Iris pigment epithelial cell (primary cell): ENCODE measurements at places on chromosomes 11 and 22.

DNA sequence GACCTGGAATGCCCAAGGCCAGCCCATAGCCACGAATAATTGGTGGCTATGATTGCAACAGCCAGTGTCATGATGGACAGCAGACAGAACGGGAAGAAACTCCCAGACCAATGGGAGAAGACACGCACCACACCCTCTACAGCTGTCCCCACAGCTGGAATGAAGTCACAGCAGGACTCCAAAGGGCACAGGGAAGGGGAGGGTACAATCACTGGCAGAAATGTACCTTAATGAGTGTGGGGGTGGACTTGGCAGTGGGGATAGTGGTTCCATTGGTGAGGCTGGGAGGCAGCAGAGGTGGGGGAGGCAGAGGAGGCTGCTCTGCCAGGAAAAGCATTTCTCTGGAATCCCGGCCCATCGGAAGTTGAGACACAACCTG lies 52.9 kb downstream of the SGSM3 start:
- DNase-seq = no peak

GRCh38 chr11:11359611-11360010 lies 6.6 kb upstream of the CSNK2A3 start:
- no peak for DNase-seq

- DNase-seq = no peak
Observed at GRCh38 chr22:49480331-49480730, 347.3 kb downstream of the BRD1 start.

GRCh38 chr11:130839981-130840666 lies 76.2 kb downstream of the SNX19 start:
- DNase-seq = no peak

- DNase-seq = peak; percentile 86
Observed at GRCh38 chr11:111441443-111441842, 62.4 kb upstream of the POU2AF1 start.

DNA sequence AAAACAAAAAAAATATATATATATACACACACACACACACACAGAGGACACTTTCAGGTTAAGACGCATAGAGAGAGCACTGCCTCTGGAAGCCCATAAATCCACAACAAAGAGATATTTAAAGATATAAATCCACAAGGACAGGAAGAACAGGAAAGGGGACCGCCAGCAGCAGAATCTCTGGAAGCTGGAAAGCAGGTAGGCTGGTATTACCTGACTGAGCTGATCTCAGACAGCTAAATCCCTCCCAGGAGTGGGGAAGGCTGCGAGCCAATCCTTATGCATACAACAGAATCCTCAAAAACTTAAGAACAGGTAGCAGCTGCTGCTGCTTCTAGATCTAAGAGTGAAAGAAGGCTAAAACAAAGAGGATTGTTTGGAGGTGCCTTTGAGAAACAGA lies 1.8 kb upstream of the MCAT start:
- DNase-seq = no peak

- no peak for DNase-seq
Observed at GRCh38 chr22:30838111-30838510, 130.5 kb downstream of the MORC2 start.

GRCh38 chr11:64318766-64319761 lies 1.1 kb downstream of the PRDX5 start:
- DNase-seq = no peak

- no peak for DNase-seq
Observed at GRCh38 chr11:86517557-86517956, 142.9 kb downstream of the CCDC81 start.

DNA sequence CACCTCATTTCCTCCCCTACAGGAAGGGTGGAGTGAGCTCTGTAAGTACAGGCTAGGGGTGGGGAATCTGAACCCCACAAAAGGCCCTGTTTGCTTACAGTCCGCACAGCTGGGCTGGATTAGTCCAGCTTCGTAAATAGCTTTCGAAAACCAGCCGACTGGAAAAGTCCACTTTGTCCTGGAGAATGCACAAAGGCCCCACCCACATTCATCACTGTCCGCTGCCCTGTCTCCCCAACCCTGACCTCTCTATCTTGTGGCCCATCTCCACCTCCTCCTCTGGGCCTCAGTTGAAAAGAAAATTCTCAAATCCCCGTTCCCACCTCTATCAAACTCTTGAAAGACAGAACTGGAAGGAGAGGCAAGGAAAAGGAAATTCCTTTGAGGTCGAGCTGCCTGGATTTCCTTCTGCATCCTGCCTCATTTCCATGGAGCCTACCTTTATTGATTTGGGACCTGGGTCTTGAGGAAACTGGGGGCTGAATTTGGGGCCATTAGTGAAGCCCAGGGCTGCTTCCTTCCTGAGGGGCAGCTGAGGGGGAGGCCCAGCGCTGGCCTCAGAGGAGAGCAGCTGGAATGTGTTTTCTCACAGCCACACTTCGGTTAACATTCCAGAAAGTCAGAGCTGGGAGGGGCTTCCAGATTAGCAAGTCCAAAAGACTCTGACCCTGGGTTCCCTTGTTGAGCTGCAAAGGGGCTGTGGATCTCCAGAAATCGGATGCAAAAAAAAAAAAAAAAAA lies 147.6 kb downstream of the FBXO7 start:
- peak; percentile 71 for DNase-seq

DNA sequence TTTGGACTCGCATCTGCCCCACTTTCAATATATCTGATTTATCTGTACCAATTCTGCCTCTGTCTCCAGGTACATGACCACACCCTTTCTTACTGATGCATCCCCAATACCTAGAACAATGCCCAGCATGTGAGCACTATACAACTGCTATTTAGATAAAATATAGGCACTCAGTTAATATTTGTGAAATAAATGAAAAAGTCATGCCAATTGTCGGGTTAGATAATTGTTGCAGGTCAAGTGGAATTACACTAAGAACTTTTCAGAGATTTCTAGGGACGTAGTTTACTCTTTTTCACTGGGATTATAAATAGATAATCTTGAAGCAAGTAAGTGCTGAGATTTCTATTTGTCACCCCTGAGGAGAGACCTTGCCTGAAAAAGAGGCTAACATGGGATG lies 20.5 kb downstream of the OOSP4A start:
- no peak for DNase-seq

- DNase-seq = peak; percentile 50
Observed at GRCh38 chr11:68508425-68508824, 47.9 kb downstream of the PPP6R3 start.

- peak; percentile 92 for DNase-seq
Observed at GRCh38 chr11:70233511-70233934, 30.4 kb downstream of the FADD start.

DNA sequence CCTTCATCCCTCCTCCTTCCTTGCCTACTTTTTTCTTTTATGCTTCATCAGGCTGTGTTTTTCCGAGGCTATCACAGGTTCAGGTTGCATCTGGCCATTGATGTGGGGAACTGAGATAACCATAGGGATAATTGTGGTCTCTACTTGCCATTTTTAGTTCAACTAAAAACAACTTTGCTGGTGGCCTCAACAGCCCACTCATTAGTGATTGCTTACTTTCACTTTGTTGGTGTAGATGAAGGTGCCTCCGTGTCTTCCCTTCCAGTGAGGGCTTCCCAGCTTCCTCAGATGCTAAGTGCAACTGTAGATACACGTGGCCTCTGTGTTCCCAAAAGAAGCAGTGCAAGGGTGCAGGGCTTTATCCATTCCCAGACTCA lies 35.0 kb downstream of the KCNJ1 start:
- no peak for DNase-seq

- DNase-seq = no peak
Observed at GRCh38 chr22:33575771-33576170, 344.5 kb downstream of the LARGE1 start.

- no peak for DNase-seq
Observed at GRCh38 chr11:10444725-10445315, 10.2 kb upstream of the AMPD3 start.

DNA sequence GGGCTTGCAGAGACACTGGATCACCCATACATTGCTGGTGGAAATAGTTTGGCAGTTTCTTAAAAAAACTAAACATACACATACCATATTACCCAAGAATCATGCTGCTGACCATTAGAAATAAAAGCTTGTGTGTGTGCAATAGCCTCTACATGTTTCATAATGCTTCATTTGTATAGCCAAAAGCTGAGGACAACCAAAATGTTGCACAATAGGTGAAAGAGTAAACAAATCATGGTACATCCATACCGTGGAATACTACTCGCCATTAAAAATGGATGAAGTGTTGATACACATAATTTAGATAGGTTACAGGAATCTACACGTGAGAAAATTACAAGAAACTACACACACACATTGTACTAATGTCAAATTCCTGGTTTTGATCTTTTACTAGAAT lies 6.5 kb downstream of the KBTBD3 start:
- peak; percentile 25 for DNase-seq

DNA sequence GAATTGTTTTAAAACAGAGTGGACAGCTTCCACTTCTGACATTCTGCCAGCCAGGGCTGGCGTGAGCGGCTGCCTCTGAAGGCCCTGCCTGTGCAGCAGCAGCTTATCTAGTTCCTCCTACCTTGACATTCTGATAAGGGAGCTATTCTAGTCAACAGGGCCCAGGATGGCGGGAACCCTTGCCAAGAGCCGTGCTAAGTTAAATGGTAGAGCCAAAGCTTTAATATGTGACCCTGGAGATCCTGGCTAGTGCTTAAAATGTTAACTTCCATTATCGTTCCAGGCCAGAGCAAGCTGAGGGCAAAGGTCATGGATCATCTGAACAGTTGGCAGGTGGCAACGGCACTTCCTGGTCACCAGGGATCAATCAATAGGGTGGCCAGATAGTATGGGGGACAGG lies 3.5 kb downstream of the KCNJ5 start:
- no peak for DNase-seq

DNA sequence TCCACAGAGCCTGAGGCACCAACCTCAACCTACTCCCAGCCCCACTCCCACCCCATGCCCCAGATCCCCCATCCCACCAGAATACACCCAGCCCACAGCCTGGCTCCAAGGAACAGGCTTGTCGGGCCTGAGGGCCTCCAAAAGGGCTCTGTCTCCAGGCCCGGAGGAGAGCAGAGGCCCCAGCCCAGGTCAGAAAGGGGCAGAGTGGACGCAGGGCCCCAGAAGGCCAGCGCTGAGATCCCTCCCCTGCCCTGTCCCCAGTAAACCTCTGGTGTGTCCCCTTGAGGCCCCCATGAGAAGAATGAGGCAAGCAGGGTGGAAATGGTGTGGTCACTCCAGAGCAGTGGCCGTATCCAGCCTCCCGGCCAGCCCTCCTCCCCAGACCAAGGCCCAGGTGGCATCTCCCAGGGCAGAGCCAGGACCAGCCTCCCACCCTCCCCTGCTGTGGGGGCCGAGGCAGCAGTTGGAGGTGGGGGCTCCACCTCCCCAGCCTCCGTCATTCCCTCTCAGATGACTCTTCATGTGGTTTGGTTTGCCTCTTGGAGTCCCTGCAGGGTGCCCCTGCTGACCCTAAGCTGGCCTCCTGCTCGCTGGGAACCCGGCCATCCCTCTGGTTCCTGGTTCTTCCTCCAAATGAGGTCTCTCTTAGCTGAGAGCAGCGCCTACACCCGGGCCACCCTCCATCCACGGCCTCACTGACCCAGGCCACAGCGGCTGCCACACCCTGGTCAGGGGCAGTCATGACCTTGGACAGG lies 195.0 kb downstream of the IGLL1 start:
- no peak for DNase-seq

DNA sequence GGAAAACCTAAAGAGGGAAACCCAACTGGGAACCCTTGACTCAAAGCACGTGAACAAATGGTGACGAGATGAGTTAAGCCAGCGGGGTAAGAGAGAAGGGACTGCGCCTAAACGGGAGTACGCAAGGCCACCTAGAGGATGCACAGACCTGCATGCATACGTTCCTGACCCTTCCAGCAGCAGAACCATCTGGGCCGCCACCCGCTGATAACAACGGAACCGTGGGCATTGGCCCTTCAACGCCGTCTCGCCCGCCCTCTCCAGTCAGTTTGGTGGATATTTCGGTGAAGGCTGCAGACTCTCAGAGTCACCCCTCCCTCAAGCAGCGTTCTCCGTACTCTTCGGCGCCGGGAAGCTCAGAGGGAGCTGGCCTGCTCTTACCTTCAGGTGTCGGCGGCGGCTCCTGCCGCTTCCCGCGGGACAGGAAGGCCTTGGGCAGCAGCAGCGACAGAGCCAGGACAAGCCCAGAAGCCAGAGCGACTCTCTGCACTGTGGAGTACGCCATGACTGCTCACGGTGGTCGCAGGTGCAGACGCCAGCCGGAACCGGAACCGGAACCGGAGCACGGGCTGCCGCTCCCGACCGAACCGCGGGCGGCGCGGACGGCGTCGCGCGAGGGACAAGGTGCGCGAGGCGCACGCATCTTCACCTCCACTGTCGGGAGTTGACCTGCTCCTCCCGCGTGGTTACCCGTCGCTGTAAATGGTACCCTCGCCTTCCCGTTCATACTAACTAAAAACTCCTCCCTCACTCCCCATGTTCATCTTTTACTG lies at the start of gene RIC3:
Gene RIC3, minus strand, starts transcription at position 541 of the 773 bp plus-strand sequence. Its CDS starts 36 bp downstream, at position 505.
- DNase-seq = no peak
